GOT3 (cell line): ENCODE measurements at places on chromosomes 12 and 14.

- no peak for DNase-seq
These were observed 6.6 kb downstream of the COA8 start for GRCh38 chr14:103569408-103569807.

DNA sequence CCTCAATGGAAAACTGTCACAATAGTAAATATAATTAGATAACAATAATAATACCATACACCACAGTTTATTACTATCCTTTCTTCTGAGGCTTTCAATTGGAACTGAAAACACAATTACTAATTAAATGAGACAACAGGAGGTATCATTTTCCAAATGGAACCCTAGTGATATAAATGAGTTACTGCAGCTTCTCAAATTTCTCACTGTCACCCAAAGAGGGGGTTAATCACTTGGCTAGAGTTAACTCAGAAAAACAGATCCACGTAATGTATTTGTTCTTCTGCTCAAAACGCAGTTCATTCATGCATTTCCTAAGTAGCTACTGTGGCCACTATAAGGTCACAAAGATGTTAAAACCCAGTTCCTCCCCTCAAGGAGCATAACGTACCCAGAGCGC lies 120.9 kb upstream of the FOXN3 start:
- no peak for DNase-seq

- DNase-seq = no peak
These were observed 8.5 kb upstream of the FKBP11 start for GRCh38 chr12:48933664-48934311.

DNA sequence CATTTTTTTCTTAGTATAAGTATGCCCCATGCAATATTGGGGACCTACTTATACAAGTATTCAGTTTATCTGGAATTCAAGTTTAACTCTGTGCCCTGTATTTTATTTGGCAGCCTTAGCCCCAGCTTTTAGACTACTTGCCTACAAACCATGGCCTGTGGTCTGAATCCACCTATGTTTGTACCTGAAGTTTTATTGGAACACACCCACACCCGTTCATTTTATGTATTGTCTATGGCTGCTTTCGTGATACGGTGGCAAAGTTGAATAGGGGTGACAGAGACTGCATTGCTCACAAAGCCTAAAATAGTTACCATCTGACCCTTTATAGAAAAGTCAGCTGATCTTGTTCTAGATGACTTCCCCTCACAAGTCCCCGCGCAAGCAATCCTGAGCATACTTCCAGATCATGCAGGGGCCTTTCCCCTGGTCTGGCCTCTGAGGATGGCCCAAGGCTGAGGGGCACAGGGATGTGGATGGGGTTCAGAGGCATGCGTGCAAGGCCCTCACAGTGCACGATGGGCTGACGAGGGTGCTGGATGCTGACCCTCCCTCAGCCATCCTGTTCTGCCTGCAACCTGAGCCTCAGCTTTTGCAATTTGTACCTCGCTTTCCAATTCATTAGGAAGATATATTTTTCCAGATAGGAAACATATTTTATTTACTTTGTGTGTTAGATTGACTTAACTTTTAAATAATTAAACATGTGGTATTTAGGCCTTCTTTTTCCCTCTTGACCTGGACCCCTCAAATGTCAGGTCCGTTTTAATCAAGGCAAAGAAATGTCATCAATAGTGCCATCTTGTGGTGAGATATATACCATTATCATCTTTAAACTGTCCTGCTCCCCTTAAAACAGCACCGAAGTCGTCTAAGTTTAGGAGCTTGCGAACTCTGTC lies 527.3 kb upstream of the CCDC196 start:
- DNase-seq = no peak

GRCh38 chr12:120818416-120818815 lies 85.7 kb downstream of the SPPL3 start:
- no peak for DNase-seq
